Activated gamma-delta T cell (primary cell): ENCODE measurements at places on chromosomes 1 and 21.

- no peak for DNase-seq
Observed at GRCh38 chr1:247295274-247295684, 36.4 kb downstream of the ZNF496 start.

- no peak for DNase-seq
Observed at GRCh38 chr1:203190949-203191348, 4.4 kb upstream of the CHI3L1 start.

GRCh38 chr1:9278585-9279153 is 14.0 kb upstream of the SPSB1 start:
- DNase-seq = no peak

- no peak for DNase-seq
Observed at GRCh38 chr1:66367369-66367768, 166.6 kb upstream of the SGIP1 start.

DNA sequence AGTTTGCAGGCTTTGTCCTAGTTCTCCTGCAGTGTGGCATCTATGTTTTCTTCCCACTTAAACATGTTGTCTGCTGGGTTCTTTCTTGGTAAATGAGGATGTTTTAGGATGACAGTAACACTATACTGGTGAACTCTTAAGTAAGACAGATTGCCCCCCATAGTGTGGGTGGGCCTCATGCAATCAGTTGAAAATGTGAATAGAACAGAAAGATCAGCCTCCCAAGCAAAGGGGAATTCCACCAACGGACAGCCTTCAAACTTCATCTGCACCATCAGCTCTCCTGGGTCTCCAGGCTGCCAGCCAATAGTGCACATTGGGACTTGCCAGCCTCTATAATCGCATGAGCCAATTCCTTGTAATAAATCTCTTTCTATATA is 10.7 kb upstream of the TARBP1 start:
- DNase-seq = no peak

DNA sequence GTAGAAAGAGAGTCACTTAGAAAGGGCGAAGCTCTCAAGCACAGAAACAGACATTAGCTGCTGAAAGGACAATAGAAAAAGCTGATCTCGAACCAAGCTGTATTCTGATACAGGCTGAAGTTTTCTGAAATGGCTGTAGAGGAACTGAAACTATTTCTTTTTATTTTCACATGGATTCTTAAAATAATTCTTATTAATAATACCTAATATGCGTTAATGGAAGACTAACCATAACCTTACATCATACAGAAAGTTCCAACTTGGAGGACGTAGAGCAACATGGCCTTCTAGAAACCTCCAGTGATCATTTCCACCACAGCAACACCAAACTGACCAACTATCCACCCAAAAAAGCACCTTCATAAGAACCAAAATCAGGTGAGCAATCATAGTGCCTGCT is 52.8 kb upstream of the ACADM start:
- no peak for DNase-seq

GRCh38 chr21:34243562-34243961 is 120.2 kb upstream of the KCNE2 start:
- no peak for DNase-seq

DNA sequence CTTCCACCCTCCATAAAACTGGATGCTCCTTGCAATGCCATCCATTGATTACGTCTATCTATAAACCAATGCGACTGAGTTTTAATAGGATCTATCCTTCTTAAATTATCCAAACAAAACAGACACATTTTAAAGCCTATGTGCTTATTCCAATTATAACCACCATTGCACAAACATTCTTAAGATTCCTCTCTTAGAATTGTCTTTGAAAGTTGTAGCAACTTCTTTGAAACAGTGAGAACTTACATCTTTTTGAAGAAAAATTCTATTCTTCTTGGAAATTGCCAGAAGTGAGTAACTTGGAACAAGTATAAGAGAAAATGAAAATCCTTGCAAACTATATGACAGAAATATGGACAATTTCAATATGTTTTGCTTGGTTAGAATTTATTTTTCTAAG is at the start of gene KRTAP26-1:
TSS of gene KRTAP26-1 (minus strand) at position 101 of the 400 bp plus-strand sequence. CDS start 280 bp downstream, outside the sequence.
- no peak for DNase-seq

- DNase-seq = no peak
Observed at GRCh38 chr1:59266927-59267293, 30.0 kb upstream of the FGGY start.

GRCh38 chr1:43529206-43529731 is 1.4 kb upstream of the PTPRF start:
- no peak for DNase-seq

GRCh38 chr1:181135437-181135731 is 46.9 kb downstream of the IER5 start:
- no peak for DNase-seq

DNA sequence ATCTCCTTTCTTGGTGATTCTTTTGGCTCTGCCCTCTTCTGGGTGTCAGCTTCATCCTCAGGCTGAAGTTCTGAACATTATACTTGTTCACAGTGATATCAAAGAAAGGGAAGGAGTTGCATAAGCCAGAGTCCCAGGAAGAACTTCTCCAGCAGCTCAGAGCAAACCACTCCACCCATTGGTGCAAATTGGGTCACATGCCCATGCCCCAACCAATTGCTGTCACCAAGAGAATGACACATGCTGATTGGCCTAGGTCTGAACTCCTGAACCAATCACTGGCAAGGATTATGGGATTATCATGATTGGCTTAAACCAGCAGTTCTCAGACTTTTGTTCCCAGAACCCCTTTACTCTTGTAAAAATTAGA is 256.5 kb upstream of the TMEM51 start:
- DNase-seq = no peak

GRCh38 chr1:197181982-197182381 is 35.5 kb upstream of the ASPM start:
- no peak for DNase-seq

DNA sequence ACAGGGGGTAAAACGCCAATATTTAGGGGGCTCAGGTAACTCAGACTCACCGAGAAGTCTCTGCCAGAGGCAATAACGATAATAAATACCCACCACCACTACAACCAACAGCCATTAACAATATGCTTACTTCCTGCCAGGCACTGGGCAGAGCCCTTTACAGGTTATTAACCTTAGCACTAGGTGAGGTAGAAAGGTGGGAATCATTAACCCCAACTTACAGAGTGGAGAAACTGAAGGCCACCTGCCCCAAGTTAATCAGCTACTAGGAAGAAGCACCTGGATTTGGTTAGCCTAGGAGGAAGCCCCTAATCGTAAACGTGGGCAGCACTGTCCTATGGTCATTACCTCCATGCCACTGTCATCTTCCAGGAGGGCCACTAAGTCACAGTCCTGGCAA is 110.0 kb downstream of the UBR4 start:
- no peak for DNase-seq

DNA sequence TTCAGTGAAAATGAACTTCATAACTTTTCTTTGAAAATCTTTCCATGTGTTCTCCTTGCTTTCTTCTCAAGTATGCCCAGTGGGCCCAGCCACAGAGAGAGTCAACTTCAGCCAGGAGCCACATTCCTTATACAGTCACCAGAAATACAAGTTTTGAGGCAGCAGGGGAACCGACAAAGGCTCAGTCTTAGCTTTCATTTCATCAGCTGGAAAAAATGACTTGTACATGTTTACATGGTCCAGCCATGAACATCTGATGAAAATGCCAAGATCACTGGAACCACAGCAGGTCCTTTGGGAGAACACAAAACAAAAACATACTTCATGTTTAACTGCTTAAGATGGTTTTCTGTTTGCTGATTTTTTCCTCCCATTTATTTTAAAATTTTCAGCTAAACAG is 72.5 kb downstream of the SYDE2 start:
- no peak for DNase-seq

- DNase-seq = no peak
Observed at GRCh38 chr1:60825593-60825992, 256.8 kb upstream of the NFIA start.

DNA sequence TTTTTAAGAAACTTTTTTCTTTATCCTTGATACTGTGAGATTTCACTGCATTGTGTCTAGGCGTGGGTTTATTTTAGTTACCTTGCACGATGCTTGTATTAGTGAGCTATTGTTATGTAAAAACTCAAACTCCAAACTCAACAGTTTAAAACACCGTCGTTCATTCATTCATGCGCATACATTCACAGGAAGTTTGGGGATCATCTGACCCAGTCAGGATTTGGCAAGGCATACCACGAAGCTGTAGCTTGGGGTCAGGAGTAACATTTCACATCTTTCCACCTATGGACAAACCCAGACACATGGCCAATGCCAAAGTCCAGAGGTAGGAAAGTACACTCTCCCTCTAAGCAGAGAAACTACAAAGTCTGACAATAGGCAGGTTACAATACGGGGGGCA is 324.6 kb upstream of the CHRM3 start:
- no peak for DNase-seq

DNA sequence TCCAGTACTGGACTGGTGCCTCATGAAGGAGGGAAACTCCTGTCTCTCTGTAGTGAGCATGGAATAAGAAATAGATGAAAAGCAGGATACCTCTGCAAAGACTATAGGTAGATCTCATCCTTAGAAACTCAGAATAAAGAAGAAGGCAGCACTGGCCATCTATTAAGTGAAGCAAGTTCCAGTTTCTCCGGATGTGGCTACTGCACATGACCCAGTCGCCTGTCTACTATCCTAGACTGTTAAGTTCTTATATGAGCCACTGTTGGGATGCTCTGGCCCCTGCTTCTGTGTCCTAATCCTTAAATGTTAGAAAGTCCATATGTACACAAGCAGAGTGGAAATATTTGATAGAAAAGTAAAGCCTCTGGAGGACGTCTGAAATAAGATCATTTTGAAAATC is 2.2 kb downstream of the FASLG start:
- DNase-seq = no peak

DNA sequence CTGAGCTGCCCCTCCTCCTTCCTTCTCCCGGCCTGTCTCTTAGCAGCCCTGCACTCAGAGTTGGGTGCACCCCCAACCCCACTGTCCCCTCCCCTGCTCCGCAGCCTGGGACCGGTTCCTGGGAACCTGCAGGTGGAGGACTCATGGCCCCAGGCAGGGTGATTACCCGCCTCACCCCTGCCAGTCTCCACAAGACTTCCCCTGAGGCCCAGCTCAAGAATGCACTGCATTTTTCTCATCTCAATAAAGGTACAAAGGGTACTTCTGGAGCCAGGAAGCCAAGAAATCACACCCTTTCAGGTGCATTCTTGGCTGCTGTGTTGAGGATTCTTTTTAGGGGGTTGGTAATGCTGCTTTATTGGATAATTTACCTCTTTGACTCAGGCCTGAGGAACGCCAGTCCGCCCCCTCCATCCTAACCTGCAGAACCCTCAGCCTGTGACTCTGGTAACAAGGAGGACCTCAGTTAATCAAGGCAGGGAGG is 126.3 kb upstream of the TMPRSS2 start:
- no peak for DNase-seq
